ENCODE measurements at places on chromosomes 12 and 14.

- DNase-seq, result no peak
These were observed 214.9 kb downstream of the KTN1 start for GRCh38 chr14:55794655-55795595.

DNA sequence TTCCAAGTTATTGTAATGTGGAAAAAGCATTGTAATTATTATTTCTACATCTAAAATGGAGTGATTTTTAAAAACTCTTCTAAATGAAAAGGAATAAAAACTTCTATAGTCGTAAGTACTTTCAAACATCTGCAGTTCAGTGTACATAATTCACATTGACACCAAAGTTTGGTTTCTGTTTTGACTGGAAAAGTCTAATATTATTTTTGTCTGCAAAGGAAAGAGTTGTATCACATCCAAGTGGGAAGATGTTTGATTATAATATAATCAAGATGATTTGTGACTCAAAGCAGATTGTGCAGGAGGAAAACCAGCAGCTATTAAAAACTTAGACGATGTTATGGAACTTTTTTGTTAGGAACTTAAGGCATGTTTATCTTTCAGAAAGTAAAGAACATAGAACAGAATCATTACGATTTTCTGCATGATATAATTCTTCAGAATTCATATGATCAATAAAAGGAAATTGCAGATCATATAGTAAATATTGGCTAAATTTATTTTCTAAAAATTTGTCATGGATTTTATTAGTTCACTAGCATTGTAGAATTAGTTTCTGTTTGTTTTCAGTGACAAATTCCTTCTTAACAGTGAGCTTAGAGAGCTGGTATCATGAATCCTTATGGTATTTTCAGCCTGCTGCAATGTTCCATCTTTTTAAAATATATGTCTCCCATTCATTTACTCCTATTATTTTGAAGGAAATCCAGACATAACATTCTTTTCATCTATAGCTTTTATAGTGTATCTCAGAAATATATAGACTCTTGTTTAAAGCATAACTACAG, 145.8 kb downstream of the MIPOL1 start:
- DNase-seq, result no peak

GRCh38 chr14:91377700-91378652, 39.6 kb downstream of the CCDC88C start:
- DNase-seq, result no peak

- DNase-seq, result peak; percentile 61
These were observed at the start of the genes AREL1 and FCF1 for GRCh38 chr14:74712499-74713394. Gene AREL1, minus strand, starts transcription at chr14:74713080. Its CDS starts 27,465 bp downstream, at chr14:74685615. Gene FCF1, plus strand, starts transcription at chr14:74713144. Its CDS starts 54 bp downstream, at chr14:74713198.

- DNase-seq, result no peak
These were observed 593.0 kb upstream of the ATP2B1 start for GRCh38 chr12:90301561-90302133.

GRCh38 chr12:126359216-126359615, 1294.0 kb downstream of the AACS start:
- no peak for DNase-seq

- no peak for DNase-seq
These were observed 27.3 kb downstream of the KRT76 start for GRCh38 chr12:52749827-52750226.

GRCh38 chr12:115042341-115042740, 358.4 kb upstream of the TBX3 start:
- no peak for DNase-seq

GRCh38 chr14:99250636-99251208, 21.3 kb downstream of the BCL11B start:
- no peak for DNase-seq

DNA sequence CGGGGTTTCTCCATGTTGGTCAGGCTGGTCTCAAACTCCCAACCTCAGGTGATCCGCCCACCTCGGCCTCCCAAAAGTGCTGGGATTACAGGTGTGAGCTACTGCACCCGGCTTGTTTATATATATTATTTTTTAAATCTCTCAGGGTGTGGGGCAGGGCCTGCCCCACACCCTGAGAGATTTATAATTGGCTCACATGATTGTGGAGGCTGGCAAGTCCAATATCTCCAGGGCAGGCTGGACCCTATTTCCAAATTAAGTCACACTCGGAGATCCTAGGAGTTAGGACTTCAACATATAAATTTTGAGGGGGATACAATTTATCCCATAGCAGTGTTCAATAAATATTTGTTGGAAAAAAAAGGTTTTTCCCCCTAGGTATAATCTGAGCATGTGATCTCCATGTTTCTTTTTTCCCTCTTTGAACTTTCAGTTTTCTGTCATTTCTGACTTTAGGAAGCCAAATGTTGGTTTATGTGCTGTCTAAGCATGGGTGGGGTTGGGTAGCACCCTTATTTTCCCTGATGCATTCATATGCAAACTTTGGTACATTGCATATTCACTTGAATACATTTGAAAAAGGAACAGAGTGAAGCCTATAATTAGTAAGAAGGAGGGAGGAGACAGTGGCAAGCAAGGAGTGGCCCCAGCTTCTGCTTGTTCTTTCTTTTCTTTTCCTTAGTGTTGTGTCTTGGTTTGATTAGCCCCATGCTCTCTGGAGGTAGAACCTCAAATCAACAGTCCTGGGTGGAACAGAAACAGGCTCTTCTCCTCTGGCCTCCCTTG, 8.7 kb upstream of the A2ML1 start:
- no peak for DNase-seq

DNA sequence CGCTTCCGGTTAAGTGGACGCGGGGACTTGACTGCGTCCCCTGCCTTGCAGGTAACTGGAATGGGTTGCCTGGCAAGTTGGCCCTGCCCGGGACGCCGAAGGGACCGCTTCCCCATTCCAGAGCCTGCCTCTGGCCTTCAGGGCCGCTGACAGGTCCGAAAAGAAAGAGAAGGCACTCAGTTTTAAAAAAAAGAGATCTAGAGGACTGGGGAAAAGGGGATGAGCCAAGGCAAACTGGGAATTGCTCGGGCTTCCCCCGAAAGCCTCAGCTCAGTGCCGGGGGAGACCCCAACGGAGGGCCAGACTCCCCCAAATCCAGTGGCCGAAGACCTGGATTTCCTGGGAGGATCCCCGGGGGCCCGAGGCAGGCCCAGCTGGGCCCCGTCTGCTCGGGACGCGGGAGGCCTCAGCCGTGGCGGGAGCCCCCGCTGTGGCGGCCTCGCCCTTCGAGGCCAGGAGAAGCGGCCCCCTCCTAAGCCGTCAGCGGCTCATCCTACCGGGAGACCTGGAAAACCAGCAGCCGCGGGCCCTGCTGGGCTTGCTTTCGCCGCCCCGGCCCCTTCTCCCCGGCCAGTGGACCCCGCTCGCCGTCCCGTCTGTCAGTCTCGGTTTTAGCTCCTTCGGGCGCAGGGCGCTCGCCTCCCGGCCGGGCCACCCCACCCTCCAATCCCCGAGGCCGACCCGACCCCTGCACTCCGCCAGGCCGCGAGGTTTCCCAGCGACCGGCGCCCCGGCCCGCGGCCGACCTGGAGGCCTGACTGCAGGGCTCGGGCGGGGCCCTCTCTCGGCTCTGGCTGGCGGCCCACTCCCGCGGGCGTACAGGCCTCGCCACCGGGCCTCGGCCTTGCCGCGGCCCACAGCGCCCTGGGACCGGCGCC, 12.5 kb downstream of the OTX2 start:
- DNase-seq, result no peak

DNA sequence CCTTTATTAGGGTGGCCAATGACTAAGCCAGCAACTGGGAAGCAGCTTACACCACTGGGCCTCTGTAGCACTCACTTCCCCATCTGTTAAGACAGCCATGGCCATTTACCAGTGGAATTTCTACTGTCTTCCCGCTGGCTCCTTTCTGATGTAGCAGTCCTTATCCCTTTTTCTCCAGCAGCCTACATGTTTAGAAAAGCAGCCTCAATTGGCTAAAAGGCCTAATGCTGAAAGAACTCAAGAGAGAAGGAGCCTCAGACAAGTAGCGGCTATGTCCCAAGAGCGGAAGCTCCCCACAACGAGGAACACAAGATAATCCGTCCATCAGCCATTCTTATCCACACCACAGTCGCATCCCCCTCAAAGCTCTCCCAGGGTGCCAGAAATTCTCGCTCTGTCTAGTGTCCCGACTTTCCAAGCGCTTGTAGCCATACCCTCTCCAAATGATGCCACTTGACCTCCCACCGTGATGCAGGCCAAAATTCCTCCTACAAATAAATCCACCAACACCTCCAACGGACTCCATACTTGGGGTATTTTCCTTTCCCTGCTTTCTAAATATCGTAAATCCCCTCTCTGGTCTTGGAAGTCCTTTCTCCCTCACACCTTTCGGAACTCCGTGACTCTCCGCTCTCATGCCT, 624 bp downstream of the M6PR start:
- no peak for DNase-seq

All from stimulated activated CD8-positive, alpha-beta memory T cell treated with anti-CD3 and anti-CD28 coated beads, Interleukin-2, amount 100 ng/mL, for 1 hour (primary cell).